ENCODE measurements at places on chromosomes 11 and 22.

DNA sequence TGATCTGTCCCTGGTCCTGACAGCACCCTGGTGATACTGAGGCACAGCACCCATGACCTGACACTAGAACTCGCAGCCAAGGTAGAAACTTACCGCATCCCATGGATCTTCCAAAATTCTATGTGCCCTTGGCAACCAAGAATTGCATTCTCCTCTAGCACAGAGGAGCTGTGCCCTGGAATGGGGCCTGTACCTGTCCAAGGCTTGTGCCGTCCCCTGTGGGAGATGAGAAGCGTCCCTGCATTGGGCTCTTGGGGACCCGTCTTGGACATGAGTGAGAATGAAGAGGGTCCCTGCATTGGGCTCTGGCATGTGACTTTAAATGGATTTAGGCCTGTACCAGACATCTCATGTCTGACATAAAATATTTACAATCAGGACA is 67.1 kb downstream of the GGTLC2 start:
- DNase-seq, result no peak

DNA sequence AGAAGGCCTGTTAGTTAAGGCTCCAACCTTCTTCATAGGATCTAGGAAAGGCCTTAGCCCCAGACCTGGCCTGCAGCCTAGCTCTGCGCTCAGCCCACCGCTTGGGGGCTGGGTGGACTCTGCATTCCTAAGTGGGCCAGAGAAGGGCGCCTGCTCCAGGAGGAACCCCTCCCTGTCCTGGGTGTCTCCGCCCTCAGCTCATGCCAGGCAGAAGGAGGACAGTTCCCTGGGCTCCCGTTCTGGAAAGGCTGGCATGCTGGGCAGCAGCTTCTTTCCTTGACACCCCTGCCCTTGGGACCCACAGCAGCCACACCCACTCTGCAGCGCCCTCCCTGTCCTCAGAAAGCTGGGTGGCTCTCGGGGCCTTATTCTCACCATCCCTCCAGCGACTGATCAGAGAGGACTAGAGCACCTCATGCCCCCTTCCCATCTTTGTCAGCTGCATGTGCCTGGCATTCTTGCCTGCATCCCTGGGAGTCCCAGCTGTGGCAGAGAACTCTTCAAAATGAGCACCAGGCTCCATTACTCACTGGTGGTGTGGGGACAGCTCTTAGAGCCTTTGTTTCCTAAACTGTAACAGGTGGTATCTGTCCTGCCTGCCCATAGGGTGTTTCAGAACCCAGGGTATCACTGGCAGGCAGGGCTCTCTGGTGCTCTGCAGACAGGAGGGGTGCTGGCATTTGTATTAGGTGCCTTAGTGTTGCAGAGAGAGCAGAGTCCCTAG is 20.3 kb upstream of the MYRF start:
- no peak for DNase-seq

DNA sequence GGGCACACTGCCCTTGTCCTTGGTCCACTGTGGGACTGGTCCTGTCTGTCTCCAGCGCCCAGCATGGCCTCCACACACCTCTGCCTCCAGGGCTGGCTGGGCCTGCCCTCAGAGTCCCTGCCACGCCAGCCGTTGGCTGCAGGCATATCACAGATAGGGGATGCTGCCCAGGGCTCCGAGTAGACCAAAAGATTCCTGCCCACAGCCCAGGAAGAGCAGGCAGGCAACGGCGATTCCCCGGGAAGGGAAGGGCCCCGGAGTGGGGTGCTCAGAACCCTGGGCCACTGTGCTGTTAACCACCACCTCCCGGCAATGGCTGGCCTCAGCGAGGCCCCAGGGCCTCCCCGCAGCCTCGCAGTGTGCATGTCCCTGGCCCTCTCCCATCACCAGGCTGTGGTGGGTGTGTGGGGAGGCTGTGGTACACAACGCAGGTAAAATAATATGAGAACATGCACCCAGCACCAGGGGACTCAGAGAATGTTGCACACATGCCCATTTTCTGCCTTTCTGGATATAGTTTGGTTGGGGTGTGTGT is 2.2 kb downstream of the IFITM5 start:
- no peak for DNase-seq

DNA sequence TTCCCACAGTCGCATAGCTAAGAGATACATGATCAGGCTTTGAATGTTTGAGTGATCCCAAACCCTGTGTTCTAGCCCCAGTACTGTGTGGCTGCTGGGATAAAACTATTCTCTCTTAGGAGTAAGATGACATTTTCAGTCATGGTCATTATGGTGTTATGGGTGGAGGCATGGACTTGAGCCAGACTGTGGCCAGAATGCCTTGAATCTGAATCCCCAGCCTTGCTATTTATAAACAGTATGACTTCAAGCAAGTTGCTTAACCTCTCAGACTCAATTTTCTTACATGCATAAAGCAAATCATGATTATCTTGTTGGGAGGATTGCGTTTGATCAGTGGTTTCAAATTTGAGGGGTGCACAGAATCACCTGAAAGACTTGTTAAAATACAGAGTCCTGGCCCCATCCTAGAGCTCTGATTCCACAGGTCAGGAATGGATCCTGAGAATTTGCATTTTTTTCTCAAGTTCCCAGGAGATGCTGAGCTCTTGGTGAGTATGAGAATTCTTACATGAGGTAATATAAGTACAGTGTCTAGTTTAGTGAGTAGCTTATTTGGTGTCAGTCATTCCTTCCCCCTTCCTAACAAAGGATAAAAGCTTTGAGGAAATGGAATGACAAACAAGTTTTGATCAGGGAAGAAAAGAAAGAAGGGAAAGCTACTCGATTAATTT is 571.7 kb downstream of the METTL15 start:
- no peak for DNase-seq

DNA sequence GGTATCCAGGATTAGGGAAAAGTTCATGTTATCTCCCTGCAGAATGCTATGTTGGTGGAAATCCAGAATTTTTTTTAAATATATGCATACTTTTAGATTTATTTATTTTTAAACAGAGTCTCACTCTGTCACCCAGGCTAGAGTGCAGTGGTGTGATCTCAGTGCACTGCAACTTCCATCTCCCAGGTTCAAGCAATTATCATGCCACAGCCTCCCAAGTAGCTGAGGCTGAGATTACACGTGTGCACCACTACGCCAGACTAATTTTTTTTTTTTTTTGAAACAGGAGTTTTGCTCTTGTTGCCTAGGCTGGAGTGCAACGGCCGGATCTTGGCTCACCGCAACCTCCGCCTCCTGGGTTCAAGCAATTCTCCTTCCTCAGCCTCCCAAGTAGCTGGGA is 2.6 kb downstream of the PACSIN2 start:
- no peak for DNase-seq

- no peak for DNase-seq
Measured at GRCh38 chr22:44919691-44920090, 90.1 kb downstream of the PHF21B start.

GRCh38 chr11:16738947-16739815 is 734 bp downstream of the C11orf58 start:
- no peak for DNase-seq

DNA sequence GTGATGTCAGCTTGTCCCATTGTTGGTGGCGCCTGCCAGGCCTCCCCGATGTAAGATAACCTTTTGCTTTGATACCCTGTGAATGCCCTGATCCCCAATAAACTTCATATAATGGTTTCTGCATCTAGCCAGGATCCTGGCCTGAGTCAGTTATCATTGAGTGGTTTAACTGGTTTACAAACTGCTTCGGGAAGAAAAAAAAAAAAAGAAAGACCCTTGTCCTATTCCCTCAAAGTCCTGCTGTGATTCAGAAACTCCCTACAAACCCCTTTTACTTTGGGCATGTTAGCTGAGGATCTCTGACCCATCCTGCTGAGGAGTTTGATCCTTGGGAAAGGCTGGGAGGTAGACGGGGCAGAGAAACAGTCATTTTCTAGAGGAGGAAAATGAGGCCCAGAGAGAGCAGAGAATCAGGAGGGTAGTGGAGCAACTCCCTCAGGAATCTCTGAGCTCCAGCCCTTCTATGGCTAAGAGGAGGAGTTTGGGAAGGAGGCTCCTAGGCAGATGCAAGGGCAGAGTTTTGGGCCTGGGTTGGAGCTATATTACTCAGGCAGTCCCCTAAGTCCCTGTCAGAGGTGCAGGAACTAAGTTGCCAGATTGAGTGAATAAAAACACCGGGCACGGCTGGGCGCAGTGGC is 5.4 kb upstream of the CYB5R3 start:
- DNase-seq, result no peak

GRCh38 chr11:117072517-117073461 is 25.4 kb downstream of the SIK3 start:
- DNase-seq, result no peak

DNA sequence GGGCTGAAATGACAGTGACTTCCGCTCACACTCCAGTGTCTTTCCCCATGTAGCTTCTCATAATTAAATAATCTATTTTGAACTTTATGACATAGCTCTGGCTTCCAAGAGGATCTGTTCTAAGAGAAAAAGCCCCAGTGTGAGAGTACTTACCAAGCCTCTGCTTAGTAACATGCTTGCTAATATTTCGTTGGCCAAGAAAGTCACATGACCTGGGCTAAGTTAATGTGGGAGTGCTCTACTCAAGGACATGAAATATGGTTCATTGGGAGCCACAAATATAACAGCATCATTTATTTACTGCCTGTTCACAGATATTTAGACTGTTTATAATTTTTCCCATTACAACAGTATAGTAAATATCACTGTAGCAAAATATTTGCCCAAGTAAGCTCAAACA is 42.5 kb downstream of the CCDC73 start:
- no peak for DNase-seq

DNA sequence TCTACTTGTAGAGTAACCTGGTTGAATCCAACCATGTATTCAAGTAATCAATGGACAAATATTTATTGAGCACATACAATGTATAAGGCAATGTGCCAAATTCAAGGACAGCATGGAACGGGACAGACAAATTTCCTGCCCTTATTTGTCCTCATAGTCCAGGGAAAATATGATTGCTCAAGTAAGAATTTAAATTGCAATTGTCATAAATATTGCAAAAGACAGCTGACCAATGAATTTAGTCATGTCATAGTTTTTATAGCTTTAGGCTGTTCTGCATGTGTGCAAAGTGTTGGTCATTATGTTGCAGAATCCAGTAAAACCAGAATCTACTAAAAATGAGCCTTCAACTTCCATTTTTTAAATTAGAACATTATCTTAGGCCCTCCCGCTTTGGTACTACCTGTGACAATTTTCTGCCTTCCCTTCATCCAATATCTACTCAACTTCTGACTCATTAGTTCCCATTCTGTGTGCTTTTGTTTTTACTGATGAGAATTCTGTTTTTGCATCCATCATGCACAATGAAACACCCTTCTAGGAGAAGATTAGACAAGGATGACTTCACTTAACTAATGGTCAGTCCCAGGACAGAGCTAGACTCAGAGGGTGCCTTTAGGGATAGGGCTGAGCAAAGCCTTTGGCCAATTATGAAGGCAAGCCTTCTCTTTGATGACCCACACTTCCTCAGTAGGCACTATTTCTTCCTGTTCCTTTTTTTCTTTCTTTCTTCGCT is 45.8 kb upstream of the FIBIN start:
- no peak for DNase-seq

DNA sequence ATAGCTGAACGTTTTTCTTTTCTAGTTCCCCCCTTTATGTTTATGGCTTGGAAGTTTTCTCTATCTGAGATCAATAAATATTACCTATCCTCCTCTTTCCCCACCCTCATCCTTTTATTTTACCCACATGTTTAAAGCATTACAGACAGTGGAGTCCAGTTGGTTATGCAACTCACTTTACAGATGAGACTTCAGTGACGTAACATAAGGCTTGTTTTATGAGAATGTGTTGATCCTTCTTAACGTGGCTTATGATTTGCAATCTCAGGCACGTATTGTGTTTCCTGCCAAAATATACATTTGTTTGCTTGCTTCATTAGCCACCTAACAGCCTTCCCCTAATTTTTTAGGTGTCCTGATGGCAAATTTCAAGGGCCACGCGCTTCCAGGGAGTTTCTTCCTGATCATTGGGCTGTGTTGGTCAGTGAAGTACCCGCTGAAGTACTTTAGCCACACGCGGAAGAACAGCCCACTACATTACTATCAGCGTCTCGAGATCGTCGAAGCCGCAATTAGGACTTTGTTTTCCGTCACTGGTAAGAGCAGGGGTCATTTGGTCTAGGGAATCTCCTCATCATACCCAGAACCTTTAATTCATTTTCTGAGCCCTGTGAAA is 36.6 kb downstream of the TMEM45B start:
- DNase-seq, result no peak

Measured in activated CD4-positive, CD25-positive, alpha-beta regulatory T cell (primary cell).